ENCODE measurements at places on chromosomes 11 and 22.

DNA sequence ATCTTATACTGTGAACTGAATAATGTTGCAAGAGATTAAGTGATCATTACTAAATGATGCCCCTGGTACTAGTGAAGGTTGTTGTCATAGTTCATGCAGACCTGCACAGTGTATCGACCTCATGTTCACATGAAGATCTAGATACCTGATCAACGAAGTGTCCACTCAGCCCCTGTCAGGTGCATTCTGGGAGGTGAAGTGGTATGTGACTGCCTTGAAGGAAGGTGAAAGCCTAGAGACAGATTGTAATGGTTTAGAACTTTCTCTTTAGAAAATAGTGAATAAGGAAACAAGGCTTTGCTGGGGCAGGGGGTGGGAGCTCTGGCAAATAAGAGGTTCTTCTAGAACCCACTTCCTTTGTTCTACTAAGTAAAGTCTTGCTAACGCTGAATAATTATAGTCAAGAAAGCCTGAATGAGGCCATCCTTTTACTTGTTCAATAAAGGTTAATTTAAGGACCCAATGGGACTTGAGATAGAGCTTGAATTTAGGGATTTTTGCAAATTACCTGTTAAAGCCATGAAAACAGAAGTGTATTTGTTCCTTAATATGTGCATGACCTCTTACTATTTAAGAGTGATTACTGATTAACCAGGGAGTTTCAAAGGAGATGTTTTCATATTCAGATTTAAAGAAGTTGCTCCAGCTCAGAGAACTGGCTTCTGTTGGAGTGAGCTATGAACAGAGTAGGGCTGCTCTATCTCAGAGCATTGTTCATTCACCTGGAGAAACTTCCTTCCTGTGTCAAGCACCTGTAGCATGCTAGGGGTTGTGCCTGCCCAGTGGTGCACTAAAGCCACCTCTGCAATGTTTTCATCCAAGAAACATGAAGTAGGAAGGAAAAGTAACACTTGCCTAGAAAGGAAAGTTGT is 45.3 kb downstream of the C22orf31 start:
- DNase-seq, result no peak

DNA sequence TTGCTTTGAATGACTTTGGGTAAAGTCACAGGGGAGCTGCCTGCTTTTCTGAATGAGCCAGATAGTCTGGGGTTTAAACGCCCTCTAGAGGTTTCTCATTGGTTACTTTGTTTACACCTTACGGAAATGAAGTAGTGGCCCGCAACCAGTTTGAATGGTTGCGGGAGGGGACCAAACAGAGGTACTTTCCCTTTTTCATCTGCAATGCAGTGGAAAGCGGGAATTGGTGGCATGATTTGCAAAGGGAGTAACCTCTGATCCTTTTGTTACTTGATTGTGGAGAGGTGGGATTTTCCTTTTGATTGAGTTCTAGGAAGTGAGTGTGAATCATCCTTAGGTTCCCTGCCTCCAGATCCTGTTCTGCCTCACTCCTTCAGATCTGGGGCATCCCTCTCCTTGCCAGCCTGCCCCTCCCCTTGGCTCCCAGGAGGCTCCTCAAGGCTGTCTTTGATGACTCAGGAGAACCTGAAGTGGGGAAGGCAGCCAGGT is 15.9 kb upstream of the GLYATL1 start:
- no peak for DNase-seq

DNA sequence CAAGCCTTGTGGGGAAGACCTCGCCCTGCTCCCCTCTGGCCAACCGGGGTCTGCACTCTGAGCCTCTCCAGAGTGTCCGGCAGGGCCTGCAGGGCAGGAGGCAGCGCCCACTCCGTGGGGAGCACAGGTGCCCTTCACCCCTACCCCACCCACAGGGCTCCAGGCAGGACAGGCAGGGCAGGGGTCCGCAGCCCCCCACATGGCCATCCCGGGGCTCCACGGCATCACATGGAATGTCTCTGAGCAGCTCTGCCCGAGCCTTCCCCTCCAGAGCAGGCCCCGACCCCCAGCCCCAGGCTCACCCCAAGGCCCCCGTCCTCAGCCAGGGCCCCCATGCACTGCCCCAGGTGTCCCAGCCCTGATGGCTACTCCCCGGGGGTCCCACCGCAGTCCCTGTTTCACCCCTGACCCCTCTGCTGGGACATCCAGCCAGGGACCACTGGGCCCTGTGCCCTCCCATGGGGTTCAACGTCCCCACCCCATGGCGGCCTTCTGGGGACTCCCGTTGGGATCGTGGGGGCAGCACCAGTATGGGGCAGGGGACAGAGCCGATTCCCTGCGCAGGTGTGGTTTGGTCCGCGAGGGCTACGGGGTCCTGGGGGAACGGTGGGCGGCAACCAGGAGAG is 77.7 kb downstream of the BRD1 start:
- DNase-seq, result peak; percentile 66

- DNase-seq, result no peak
Observed at GRCh38 chr22:36963302-36963701, 49.9 kb downstream of the CSF2RB start.

- no peak for DNase-seq
Observed at GRCh38 chr11:23124996-23125395, 264.7 kb upstream of the CCDC179 start.

- no peak for DNase-seq
Observed at GRCh38 chr11:61880031-61880430, 11.3 kb downstream of the FADS3 start.

GRCh38 chr11:79437278-79437980 is 3.4 kb downstream of the TENM4 start:
- peak; percentile 86 for DNase-seq

GRCh38 chr22:28054819-28055208 is 135.8 kb upstream of the PITPNB start:
- no peak for DNase-seq

DNA sequence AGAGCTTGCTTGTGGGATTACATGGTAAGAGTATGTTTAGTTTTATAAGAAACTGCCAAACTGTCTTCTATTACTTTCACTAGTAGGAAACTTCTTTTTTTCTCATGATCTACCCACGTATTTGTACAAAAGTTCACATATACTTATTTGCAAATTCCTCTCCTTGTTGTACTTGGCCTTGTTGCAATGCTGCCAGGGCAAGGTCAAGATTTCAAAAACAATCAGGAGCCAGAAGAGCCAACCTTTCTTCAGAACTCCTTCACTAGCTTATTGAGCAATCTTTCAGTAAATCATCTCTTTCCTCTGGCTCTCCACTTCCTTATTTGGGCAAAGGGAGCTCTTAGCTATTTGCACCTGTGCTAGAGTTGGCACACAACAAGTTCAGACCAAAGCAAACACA is 9.7 kb downstream of the SRSF8 start:
- DNase-seq, result no peak

DNA sequence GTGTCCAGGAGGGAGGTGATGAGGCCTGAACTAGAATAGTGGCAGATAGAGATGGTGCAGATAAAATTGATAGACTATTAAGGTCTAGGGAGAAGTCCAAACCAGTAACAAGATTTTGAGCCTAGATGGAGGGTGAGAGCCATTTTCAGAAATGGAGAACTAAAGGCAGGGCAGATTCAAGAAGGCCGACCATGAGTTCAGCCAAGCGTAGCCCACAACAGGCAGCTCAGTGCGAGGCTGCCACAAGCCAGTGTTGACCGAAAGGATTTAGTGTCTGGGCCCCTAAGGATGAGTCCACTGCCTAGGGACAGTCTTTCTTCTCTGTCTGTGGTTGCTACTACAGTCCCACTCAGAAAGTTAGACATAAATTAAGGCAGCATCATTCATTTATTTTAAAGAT is 51.7 kb downstream of the PPP2R1B start:
- DNase-seq, result no peak

DNA sequence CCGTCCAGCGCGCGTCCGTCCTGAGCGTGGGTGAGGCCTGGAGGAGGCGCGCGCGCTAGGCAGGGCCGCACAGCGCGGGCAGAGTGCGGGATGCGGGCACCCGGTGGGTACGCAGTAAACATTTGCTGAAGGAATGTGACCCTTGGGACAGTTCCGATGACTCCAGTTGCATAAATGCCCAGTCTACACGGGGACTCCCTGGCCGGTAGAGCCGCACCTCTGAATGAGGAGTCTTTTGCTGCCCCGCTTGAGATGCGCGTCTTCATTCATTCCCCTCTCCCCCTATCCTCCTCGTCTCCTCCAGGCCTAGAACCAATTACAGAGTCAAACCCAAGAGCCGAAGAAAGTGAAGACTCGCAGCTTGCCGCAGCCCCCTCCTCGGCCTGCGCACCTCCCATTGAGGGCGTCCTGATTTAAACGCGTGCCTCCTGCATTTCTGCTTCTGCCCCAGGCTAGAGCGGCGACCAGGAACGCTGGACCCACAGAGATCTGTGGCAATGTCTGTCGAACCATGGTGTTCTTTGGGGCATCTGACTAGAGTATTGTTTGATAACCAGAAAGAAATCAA is 729 bp upstream of the CHKB start:
- DNase-seq, result no peak

- no peak for DNase-seq
Observed at GRCh38 chr22:17665854-17666253, 27.3 kb downstream of the BCL2L13 start.

- no peak for DNase-seq
Observed at GRCh38 chr22:50245214-50246072, 620 bp upstream of the TUBGCP6 start.

- no peak for DNase-seq
Observed at GRCh38 chr11:64251016-64251752, at the start of gene PLCB3. Gene PLCB3, plus strand, starts transcription at chr11:64251530. Its CDS starts 120 bp downstream, at chr11:64251650.

GRCh38 chr11:119894916-119895315 is 165.9 kb upstream of the NECTIN1 start:
- DNase-seq, result no peak

GRCh38 chr11:119375337-119376196 is 5.9 kb downstream of the USP2 start:
- DNase-seq, result no peak

DNA sequence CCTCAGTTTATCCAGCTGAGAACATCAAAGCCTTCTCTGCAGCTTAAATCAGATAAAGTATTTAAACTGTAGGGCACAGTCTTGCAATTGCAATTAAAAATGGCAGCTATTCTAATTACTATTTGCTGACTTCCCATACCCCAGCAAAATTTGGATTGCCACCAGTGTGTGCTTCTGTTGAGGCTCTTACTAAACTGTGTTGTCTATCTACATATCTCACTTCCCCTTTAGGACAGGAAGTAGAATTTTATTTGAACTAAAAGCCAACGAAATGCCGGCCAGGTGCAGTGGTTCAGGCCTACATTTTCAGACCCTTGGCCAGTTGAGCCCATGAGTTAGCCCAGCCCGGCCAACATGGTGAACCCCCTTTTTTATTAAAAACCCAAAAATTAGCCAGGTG is 7.1 kb downstream of the SAA4 start:
- no peak for DNase-seq

DNA sequence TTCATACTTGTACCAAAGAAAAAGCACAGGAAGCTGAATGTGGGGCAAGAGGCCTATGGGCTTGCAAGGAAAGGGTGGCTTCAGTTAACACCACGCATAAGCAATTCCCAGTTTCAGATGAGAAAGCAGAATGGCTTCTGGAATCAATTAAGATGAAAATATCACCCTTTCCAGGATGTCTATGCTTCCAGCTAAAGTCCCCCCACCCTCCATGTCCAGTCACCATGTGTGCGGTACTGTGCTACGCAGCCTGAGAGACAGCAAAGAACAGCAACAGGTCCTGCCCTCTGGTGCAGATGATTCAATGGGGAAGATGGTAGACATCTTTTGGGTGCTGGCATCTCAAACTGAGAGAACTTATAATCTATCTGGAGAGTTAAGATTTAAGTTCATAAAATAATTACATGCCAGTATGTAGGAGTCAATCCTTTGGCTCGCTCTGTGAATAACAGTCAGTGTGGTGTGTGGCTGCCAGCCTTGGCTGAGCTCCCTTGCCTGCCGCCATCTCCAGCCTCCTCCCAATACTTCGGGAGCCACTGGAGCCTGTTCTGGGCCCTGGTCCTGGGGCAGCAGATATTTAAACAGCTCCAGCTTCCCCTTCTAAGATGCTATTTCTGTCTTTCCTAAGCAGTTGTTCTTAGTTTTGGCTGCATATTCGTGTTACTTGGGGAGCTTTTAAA is 44.5 kb downstream of the ME3 start:
- no peak for DNase-seq

DNA sequence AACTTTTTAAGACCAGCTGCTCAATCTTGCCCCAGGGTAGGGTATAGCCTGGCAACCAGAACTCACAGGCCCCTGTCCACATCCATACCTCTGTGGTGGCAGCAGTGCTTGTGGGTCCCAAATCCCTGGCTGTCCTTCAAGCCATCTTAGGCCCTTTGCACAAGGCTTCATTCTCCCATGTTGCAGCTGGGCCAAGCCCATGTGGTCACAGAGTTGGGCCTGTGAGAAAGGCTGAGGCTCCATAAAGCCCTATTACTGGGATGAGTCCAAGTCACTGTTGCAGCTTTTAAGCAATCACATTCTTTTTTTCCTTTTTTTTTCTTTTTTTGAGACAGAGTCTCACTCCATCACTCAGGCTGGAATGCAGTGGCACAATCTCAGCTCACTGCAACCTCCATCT is 47.9 kb upstream of the SLC25A1 start:
- no peak for DNase-seq

GRCh38 chr11:101786916-101787315 is 127.9 kb upstream of the CEP126 start:
- no peak for DNase-seq

GRCh38 chr22:41369424-41369745 is 12.4 kb upstream of the TEF start:
- no peak for DNase-seq

DNA sequence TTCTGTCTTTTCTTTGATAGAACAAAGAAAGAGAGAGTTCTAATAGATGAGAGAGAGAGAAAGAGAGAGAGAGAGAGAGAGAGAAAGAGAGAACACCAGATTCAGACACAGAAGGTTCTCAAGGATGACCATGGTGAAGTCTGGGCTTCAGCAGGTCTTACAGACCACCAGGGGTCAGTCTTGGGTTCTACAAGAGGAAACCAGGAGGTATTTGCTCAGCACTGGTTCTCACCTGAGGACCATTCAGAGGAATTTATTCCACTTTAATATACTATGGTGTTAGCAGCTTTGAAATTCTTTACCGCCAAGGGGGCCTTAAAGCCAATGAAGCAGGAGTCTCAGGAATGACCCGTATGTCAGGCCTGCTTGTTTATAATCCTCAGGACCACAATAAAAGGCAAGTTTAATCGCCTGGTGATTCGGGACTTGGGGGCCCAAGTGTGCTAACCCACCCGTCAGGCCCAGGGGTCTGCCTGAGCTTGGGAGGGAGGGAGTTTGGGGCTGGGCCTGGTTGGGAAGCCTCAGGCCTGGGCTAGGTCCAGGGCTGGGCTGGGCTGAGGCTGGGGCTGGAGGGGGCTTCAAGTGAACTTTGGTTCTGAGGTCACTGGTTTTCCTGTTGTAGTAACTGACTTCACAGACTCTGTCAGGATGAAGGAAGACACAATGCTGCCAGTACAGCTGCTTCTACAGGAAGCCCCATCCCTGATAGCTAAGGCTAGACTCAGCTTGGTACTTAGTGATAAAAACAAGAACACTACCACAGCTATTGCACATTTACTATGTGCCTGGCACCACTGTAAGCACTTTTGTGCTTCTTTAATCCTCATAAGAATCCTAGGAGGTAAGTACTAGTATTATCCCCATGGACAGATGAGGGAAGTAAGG is 179.2 kb upstream of the ZBED5 start:
- DNase-seq, result no peak

Measured in coronary artery (tissue), 2 donors.